ENCODE measurements at places on chromosomes 7 and 10.
A peak's percentile ranks its signal among the peaks of the same experiment; 100 is the strongest.

- DNase-seq = no peak
These were observed 24.2 kb upstream of the NFKB2 start for GRCh38 chr10:102371295-102371694.

DNA sequence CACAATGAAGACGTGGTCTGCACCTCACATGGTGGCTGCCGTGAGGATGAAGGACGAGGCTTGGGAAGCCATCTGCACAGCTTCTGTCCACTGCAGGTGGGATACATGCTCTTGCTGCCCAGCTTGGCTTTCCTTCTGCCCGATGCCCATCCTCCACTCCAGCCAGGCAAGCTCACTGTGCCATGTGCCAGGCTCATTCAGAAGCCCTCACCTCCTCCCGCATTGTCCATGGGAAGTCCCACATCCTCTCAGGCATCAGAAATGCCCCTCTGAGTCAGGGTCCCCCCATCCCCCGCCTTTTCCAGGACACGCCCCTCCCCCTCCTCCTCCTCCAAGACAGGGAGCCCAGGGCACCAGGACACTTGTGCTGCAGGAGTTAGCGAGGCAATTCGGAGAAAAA is 4.6 kb upstream of the NOM1 start:
- DNase-seq = no peak

DNA sequence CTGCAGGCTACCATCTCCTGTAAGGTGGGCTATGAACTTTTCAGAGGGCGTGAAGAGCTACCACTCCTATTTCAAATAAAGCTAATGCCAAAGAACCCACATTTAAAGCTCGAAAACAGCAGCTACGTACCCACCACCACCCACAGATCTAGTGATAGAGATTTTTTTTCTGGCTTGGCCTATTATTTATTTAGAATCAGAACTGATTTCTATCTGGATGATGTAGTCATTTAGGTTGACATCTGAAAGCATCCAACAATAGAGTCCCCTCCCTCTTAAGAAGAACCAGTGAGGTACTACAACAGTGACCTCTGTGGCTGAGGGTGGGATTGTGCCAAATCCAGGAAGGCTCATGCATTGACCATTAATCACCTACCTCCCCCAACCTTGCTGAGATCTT is 113.8 kb upstream of the ADO start:
- no peak for DNase-seq

DNA sequence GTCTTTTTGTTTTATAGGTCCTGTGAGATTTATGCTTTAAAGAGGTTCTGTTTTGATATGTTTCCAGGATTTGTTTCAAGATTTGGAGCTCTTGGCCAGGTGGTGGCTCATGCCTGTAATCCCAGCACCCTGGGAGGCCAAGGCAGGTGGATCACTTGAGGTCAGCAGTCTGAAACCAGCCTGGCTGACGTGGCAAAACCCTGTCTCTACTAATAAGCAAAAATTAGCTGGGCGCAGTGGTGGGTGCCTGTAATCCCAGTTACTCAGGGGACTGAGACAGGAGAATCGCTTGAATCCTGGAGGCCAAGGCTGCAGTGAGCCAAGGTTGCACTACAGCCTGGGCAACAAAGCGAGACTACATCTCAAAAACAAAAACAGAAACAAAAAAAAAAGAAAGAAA is 8.3 kb upstream of the HYAL4 start:
- no peak for DNase-seq

DNA sequence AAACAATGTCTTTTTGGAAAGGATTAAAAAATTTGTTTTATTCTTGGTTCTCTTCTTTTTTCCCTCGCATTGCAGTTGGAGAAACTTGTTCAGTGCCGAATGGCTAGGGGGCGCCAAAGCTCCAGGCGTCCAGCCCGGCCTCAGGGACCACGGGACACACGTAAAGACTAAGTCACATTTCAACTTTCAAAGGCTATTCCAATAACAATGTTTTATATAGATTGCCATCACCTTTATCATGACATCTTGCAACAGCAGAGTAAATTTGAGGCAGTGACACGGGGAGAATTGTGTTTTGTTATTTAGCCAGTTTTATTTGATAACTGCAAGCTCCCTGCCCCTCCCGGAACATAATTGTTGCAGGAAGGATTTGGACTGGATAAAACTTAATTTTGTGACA is 2.2 kb upstream of the IGFBP3 start:
- no peak for DNase-seq

GRCh38 chr10:25877296-25877695 is 56.7 kb upstream of the MYO3A start:
- DNase-seq = no peak

DNA sequence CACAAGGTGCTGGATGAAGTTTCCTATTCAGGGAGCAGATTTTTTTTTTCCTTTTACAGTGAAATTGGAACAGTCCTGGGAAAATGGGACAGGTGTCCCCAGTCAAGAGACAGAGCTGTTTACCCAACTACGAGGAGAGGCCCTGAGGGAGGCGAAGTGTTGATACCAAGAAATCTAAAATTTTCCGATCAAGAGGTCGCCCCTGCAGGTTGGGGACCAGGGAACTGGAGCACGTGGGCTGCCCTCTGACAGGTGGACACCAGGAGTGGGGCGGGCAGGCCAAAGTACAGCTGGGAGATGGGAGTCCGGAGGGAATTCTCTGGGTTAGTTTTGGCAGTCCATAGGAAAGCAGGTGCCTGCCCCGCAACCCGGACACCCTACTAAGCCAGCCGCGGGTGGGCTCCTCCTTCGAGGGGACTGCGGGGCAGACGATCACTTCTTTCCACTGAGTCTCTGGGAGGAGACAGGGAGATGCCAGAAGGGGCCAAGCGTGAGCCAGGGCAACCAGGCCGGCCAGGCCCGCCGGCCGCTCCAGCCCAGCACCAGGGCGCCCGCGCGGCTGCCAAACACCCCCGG is 965 bp upstream of the CAMK1D start:
- DNase-seq = no peak

- no peak for DNase-seq
These were observed 527 bp downstream of the HOXA1 start for GRCh38 chr7:27095050-27095896.

- DNase-seq = no peak
These were observed 286.4 kb downstream of the AHR start for GRCh38 chr7:17584822-17585221.

DNA sequence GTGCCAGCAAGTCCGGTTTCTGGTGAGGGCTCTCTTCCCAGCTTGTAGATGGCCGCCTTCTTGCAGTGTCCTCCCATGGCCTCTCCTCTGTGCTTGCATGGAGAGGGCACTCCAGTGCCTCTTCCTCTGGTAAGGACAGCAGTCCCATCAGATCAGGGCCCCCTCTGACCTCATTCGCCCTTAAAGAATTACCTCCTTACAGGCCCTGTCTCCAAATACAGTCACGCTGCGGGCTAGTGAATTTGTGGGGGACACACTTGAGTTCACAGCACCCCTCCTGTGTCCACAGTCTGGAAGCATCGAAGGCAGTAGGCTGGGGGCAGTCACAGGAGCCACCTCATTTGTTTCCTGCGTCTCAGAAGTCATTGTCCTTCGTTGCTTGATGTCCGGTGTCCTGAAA is 54.6 kb downstream of the LHPP start:
- DNase-seq = no peak

- no peak for DNase-seq
These were observed 752 bp downstream of the THSD7A start for GRCh38 chr7:11831156-11831735.

GRCh38 chr7:45701701-45702510 is 127.7 kb downstream of the ADCY1 start:
- no peak for DNase-seq

GRCh38 chr7:130268463-130269317 is 2.0 kb downstream of the CPA2 start:
- DNase-seq = peak; percentile 55

DNA sequence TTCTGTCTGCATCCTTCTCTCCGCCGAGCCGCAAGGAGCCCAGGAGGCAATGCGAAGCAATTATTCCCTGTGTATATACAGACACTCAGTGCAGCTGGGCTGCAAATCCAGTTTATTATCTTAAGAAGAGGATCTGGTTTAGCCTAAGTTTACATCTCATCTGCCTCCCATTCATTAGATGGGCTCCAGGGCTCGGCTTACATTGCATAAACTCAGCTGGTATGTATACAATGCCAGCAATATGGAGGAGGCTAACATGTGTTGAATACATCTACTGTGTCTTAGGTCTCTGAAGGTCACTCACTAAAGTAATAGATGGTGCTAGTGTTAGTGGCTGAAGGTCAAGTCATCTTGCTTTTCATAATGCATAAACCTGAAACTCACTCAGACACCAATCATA is 996.8 kb downstream of the KCNMA1 start:
- DNase-seq = no peak

DNA sequence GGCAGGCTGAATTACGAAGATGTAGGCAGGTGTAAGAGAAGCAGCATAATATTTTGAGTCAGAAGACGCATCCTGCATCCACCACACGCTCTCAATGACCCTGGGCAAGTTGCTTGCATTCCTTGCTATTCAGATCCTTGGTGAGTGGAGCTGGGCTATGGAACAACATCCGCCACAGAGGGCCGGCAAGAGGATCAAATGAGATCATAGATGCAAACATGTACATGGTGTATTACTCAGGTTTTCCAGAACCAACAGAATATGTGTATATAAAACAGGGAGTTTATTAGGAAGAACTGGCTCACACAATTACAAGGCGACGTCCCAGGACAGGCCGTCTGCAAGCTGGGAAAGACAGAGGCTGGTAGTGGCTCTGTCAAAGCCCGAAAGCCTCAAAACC is 51.5 kb downstream of the ADAM12 start:
- no peak for DNase-seq

DNA sequence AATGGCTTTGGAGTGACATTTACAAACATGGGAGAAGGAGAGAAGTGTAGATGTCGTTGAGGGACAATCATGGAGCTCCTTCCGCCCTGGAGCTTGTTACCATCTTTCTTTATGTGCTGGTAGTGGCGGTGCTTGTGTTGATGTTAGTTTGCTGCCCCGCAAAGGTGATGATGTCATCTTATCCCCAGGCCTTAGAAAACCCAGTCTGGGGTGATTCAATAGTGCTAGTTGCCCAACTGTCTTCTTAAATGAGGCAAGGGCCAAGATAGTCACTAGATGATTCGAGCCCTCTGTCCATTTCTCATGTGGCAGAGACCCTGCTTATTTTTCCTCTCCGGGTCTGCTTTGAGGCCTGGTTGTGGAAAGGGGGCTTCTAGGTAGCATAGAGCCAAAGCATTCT is 277.4 kb downstream of the CCSER2 start:
- no peak for DNase-seq
